A673 (cell line): ENCODE measurements at places on chromosomes 4 and X.

- DNase-seq, result no peak
Observed at GRCh38 chrX:18995221-18995620, 11.3 kb upstream of the PHKA2 start.

DNA sequence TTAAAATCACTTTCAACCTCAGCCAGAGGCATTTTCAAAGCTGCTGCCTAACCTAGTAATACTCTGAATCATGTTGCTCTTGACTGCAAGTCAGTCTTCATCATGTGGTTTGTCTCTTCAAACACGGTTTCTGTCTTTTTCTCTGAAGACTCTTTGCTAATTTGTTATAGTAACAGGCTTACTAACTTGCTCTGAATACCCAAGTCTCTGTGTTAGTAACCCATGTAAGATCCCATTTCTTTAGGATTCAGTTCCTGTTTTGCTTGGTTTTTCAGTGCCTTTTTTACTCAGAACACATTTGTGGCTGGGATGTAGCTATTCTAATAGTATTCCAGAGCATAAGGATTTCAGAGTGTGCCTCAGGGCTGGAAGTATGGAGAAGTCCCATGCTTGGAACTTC is 1450.6 kb upstream of the IGFBP7 start:
- no peak for DNase-seq

- no peak for DNase-seq
Observed at GRCh38 chr4:143700416-143701352, at the start of gene FREM3. TSS of gene FREM3 (minus strand) at chr4:143700675. CDS start at chr4:143700675, 0 bp downstream.

DNA sequence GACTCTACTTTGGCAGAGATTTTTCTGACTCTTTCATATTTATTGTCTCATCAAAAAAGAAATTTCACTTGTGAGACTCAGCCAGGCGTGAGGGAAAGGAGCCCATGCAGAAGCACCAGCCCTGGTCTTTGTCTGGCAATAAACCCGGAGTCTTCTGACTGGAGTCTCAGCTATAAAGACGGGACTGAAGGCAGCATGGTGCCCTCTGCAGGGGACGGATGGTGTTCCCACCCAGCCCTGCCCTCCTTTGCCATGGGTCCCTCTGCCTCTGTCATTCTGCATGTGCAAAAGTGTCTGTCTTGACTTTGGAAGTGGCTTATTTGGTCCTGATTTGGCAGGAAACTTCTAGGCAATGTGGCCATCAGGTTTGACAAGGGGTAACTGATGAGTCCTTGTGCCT is 14.2 kb downstream of the ZNF185 start:
- DNase-seq, result peak; percentile 22
